Activated CD4-positive, CD25-positive, alpha-beta regulatory T cell treated with anti-CD3 and anti-CD28 coated beads, Interleukin-2, amount 50 U/mL, for 16 hours (primary cell): ENCODE measurements at places on chromosomes 1 and 21.

GRCh38 chr1:2942410-2942809 lies 78.9 kb upstream of the ACTRT2 start:
- no peak for DNase-seq

GRCh38 chr21:26934383-26934782 lies 32.5 kb downstream of the ADAMTS5 start:
- no peak for DNase-seq

- DNase-seq = no peak
Observed at GRCh38 chr1:234216116-234216703, 157.0 kb upstream of the COA6 start.

- no peak for DNase-seq
Observed at GRCh38 chr1:41800311-41800829, 118.4 kb downstream of the HIVEP3 start.
